Kidney epithelial cell (primary cell): ENCODE measurements at places on chromosomes 4 and X. TPM values are rescaled to one million over a fixed set of nuclear protein-coding genes. Genes with fewer than 3 reads are reported as not detected.

GRCh38 chrX:47915886-47916493, 79.3 kb downstream of the ZNF81 start:
- DNase-seq: no peak

DNA sequence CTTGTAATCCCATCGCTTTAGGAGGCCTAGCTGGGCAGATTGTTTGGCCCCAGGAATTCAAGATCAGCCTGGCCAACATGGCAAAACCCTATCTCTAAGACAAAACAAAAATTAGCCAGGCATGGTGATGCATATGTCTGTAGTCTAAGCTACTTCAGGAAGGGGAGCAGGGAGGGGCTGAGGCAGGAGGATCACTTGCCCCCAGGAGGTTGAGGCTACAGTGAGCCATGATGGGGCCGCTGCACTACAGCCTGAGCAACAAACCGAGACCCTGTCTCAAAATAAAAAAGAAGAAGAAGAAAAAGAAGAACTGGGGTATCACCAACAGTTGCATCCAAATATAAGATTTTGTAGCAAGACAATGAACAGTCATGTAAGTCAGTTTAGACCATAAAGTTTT, 47.3 kb upstream of the NFKB1 start:
- DNase-seq: no peak

DNA sequence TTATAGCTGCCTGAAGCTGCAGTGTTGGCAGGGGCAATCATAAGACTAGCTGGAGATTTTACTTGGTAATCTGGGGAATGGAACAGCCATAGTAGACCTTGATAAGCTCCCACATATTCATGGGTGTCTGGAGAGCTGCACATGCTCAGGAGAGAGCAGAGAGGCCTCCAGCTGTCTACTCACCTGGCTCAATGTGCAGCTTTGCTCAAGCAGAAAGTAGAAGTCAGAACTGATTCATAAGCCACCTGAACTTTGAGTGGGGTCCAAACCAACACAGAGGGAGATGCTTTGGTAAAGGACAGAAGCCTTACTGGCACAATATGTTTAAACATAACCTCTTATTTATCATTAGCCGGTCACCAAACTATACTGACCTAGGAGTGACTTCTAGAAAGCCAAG, 54.4 kb downstream of the KDM6A start:
- no peak for DNase-seq

DNA sequence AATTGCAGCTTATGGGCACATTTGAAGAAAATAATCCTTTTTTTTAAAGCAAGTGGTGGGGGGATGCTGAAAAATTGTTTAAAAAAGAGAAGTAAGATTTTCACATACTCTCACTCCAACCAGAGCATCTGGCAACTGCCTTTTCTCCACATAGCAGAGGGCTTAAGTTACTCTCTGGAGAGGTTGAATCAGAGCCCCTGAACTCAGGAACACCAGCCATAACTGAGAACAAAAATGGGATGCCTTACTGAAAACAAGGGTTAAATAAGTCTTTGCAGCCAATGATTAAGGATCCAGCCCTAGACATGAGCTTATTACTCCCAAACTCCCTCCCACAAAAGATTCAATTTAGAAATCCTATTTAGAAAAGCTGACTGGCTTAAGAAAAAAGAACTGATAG, 27.5 kb downstream of the CASK start:
- DNase-seq: no peak

Gene MAGEE2
- total RNA-seq: 0.17 TPM in 1 of 2 replicates, not detected in the other

Gene CPLX1
- total RNA-seq: 0.17 TPM in 1 of 2 replicates, not detected in the other

DNA sequence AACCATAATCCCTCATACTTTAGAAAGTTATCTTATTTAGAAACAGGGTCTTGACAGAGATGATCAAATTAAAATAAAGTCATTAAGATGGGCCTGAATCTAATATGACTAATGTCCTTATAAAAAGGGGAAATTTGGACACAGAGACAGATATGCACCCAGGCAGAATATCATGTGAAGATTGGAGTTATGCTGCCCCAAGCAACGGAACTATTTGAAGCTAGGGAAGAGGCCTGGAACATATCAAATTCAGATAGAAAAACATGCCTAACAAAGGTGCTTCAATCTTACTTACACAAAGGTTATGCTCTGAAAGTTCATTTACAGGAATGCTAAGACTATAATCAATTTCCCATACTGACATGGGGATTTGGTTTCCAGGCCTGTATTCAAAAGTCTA, 112.7 kb upstream of the NAP1L5 start:
- no peak for DNase-seq

GRCh38 chrX:36160081-36160480, 240.5 kb downstream of the CFAP47 start:
- DNase-seq: no peak
